Stimulated activated CD8-positive, alpha-beta memory T cell treated with anti-CD3 and anti-CD28 coated beads, Interleukin-4, amount 100 ng/mL, for 4 hours (primary cell): ENCODE measurements at places on chromosomes 3 and 15.

- DNase-seq = no peak
Observed at GRCh38 chr15:78358102-78358870, 18.1 kb downstream of the CRABP1 start.

- no peak for DNase-seq
Observed at GRCh38 chr3:38126121-38126892, 10.6 kb downstream of the ACAA1 start.

GRCh38 chr3:157572559-157573270 lies 69.5 kb upstream of the VEPH1 start:
- DNase-seq = no peak

GRCh38 chr3:197064771-197065170 lies 35.2 kb upstream of the MELTF start:
- no peak for DNase-seq

DNA sequence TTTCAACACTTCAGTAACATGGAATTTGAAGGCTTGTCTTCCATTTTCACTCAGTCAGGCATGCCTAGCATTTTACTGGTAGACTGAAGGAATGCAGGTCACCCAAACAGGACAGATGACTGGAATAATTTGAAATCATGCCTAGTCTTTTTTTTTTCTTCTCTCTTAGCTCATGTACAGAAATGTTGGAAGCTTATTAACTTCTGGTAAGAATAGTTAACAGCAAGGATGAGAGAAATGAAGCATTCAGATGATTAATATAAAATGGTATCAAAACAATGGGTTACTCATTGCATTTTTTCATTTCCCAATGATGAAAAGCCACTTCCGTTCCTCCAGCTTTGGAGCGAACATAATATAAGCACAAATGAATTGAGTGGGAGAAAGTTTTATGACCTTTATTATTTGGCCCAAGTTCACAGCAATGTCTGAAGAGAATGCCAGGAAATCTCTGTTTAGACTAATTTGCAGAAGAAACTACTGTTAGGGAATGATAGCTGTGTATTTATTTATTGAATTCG lies 431.6 kb upstream of the RASGRP1 start:
- no peak for DNase-seq

DNA sequence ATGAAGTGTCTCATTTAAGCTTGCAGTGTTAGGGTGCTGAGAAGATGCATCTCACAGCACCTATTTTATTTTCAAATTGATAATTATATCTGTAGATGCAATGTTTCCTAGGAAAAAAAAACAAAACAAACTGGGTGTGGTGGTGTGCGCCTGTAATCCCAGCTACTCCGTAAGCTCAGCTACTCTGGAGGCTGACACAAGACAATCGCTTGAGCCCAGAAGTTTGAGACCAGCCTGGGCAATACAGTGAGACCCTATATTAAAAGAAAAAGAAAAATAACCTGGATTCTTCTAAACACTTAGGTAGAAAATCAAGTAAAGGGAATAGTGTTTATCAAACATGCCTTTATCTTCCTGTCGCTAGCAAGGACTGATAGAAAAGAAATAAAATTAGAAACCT lies 1.9 kb downstream of the MINDY2 start:
- DNase-seq = no peak

GRCh38 chr3:197555281-197556261 lies at the start of gene BDH1:
Gene BDH1 (minus strand): TSS chr3:197555968. CDS start chr3:197546443, 9,525 bp downstream.
- DNase-seq = peak; percentile 28

DNA sequence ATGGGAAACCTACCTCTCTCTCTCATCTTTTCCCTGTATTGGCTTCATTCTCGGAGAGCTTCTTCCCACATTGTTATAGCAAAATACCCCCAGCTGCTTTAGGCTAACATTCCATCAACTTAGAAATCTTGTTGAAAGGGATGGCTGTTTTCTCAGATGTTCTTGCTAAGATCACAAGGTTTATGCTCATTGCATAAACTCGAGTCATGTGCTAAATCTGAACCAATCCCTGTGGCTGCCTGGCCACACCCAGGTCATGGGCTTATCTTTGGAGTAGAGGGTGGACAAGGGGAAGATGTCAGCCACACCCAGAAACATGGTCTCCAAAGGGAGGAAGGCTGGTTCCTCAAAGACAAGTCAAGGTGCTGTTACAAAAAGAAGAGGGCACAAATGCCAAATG lies 150.6 kb upstream of the UMPS start:
- DNase-seq = no peak

- no peak for DNase-seq
Observed at GRCh38 chr3:28150465-28151206, 90.8 kb upstream of the CMC1 start.

- DNase-seq = no peak
Observed at GRCh38 chr15:51049081-51049480, 45.6 kb downstream of the TNFAIP8L3 start.

DNA sequence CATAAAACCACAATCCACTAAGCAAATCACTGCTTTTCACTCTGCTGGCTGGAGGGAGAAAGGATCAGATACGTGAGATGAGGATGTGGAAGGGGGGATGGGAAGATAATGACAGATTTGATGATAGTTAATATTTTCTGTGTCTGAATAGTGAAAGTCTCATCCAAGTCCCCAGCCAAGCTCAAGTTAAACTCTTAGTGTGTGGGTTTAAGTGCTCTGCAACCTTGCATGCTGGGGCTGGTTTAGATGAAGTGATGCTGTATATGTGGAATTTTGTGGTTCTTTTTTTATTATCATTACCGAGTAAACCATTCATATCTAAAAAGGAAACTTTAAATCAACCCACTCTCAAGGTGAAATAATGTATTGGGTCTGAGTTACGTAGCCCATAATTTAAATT lies 111.0 kb downstream of the TPRG1 start:
- no peak for DNase-seq

GRCh38 chr3:108527817-108528216 lies 17.4 kb upstream of the MYH15 start:
- DNase-seq = no peak

- no peak for DNase-seq
Observed at GRCh38 chr3:17820275-17820674, 77.8 kb upstream of the TBC1D5 start.

- DNase-seq = no peak
Observed at GRCh38 chr3:14587740-14588360, 47.7 kb upstream of the GRIP2 start.

DNA sequence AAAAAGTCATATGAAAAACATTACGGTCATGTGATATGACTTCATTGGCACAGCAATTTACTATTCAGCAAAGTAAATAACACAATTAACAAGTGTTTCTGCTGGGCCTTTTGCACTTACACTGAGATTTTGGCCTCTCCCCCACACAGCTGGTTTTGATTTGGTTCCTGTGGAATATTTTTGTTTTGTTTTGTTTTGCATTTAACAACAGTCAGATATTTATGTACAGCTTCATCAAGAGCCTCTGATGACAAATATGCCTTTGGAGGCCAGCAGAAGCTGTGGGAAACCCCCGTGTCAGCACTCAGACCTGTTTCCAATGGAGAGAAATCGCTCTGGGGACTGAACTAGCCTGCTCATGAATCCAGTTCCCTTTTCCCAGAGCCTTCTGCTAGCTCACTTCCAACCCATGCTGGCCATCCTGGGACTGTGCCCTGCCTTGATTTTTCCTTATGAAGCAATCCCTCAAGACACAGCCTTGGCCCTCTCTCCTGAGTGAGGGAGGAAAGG lies 161.9 kb downstream of the ATG7 start:
- DNase-seq = no peak

DNA sequence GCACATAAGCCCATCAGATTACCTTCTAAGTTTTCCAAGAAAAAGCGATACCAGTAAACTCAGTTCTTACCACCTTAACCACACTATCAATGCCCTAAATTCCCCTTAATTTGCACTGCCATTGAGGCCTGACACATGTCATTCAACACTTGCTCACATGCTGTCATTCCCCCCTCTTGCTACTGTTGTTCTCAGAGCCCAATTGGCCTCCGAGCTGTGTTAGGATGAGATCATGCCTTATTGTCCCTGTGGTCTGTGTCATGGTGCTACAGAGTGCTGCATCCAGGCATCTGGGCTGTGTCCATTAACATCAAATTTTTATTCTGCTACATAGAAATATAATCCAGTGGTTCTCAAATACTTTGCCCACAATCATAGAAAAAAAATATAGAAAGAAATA lies 213.6 kb downstream of the SSR3 start:
- DNase-seq = no peak

- no peak for DNase-seq
Observed at GRCh38 chr3:46348823-46349482, 5.0 kb upstream of the CCR2 start.

- DNase-seq = no peak
Observed at GRCh38 chr15:64456634-64457108, 3.7 kb upstream of the ZNF609 start.

DNA sequence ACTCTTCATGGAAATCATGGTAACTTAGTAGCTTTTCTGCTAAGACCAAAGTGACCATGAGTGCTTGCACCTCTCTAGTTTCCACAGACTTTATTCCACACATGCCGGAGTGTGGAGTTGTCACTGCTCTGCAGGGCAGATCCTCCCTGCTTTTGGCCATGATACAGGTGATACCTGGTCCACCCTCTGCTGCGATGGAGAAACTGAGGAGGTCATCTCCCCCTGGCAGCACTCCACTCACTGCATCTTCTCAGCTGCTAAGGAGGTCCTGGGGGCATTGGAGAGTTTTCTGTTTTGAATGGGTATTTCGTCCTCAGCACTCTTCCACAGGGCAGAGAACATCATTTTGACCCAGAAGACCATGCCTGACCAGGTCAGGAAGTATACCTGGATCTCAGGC lies 31.1 kb downstream of the RBM5 start:
- DNase-seq = no peak

DNA sequence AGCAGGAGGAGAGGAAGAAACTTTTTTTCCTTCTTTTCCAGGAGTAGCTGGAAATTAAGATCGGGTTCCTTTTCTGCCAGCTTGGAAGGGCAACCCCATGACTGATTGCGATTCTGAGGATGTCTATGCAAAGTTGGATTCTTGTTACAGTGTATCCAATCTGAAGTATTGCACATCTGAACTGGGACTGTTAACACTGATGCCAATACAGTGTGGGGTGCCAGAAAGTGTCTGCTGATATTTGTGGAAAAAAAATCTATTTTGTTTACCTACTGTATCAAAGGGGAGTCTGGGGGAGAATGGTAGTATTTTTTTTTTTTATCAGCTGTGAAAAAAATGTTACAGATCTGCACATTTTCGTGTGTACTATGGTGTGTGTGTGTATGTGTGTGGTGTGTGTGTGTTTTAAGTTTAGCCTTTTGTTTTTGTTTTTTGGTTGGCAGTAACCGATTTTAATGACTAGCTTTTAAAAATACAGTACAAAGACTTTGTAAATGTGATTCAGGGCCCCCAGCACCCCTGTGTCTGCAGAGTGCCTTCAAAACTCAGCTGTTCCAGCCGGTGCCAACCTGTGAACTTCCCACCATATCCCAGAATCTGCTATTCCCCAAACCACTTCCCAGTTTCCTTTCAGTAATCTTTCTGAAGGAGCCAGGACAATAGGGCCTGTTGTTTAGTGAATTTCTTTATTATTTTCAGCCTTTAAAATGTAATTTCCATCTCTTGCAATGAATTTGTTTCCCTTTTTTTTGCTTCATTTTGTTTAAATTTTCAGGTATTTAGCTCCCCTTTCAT lies 1.9 kb downstream of the RAP2B start:
- DNase-seq = no peak

GRCh38 chr3:33918126-33918756 lies 119.8 kb downstream of the PDCD6IP start:
- no peak for DNase-seq

GRCh38 chr3:131796558-131797198 lies 238.1 kb downstream of the CPNE4 start:
- DNase-seq = no peak

DNA sequence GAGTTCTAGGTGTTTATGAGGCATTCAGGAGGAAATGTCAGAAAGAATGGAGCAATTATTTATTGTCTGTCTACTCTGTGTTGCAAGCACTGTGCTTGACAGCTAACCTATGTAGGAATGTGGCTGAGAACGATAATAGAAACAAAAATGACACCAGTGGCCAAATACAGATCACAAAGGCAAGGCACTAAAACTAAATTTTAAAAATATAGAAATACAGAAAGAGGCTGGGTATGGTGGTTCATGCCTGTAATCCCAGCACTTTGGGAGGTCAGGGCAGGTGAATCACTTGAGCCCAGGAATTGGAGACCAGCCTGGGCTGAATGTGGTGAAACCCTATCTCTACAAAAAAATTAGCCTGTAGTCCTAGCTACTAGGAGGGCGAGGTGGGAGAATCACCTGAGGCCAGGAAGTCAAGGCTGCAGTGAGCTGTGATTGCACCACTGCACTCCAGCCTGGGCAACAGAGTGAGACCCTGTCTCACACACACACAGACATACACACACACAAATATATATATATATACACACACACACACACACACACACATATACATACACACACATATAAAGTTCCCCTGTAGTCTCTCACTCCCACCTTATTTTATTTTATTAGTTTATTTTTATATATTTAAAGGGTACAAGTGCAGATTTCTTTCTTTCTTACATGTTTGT lies 6.0 kb downstream of the PRKCI start:
- DNase-seq = no peak

- peak; percentile 46 for DNase-seq
Observed at GRCh38 chr3:58008141-58009025, at the start of gene FLNB. Gene FLNB (plus strand): TSS chr3:58008422. CDS start chr3:58008565, 143 bp downstream.

DNA sequence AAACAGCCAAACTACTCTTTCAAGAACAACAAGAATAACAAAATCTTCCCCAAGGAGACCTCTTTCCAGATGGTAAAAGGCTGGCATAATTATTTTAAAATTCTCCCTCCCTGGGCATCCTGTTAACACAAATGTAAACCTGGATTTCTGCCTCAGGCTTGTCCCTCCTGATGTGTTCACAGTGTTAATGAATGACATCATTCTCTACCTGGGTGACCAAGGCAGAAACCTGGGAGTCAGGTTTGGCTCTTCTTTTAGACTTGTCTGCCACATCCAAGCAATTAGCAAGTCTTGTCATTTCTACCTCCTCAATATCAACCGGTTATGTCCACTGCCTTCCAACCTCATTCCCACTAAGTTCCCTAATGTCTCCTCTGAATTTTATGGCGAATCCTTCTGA lies 368.7 kb upstream of the TBL1XR1 start:
- DNase-seq = no peak

GRCh38 chr3:83039422-83039821 lies 1278.0 kb upstream of the GBE1 start:
- DNase-seq = no peak

DNA sequence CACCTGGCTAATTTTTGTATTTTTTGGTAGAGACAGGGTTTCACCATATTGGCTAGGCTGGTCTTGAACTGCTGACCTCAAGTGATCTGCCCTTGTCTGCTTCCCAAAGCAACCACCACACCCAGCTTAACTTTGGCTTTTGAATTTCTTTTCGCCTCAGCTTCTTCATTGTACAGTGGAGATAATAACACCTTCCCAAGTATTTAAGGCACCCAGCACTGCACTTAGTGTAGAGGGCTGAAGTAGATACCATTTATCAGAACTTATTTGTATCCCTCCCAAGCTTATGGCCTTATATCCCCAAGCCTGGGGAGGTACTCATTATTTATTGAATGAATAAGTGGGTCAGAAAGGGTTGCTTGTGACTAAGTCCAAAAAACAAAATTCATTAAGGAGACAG lies 2.3 kb downstream of the SQOR start:
- DNase-seq = no peak
